ENCODE measurements at places on chromosomes 5 and 9.

GRCh38 chr5:79081779-79082178 lies 12.2 kb downstream of the BHMT2 start:
- no peak overlapping the region for H3K27ac ChIP-seq
- H3K27me3 ChIP-seq: no peaks in the 10 kb centered on the region
- no peak overlapping the region for H3K4me3 ChIP-seq
- no peak for DNase-seq
- no peaks in the 10 kb centered on the region for H3K4me1 ChIP-seq

DNA sequence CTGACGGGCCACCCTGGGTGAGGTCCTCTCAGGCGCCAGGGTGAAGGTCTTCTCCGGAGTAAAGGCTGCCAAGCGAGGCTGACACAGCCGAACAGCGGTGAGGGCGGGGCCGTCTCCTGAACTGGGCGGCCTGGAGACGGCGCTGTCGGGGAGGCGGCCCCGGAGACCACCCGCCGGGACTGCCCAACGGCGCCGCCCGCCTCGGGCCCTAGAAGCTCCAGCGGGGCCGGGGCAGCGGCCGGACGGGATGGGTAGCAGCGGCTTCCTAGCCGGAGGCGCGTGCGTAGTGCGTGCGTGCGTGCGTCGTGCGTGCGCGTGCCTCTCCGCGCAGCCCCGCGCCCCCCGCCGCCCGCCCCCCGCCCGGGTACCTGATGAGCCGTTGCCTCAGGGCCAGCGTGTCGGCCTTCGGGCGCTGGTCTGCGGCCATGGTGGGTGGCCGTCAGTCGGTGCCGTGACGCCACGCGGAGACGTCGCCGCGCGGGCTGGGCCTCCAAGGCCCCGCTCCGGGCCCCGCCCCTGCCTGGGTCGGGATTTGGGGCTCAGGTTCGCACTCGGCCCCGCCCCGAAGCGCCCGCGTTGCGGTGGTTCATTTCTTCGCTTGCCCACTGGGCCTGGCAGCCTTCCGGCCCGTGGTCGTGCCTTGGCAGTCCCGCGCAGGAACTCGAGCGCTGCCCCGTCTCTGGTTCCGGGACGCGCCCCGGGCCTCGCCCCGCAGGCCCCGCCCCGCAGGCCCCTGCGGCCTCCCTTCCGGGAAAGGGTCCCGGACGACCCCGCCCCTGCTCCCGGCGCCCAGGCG lies at the start of gene PHYKPL:
Gene PHYKPL, minus strand, starts transcription at position 679 of the 796 bp plus-strand sequence. Its CDS starts 252 bp downstream, at position 427.
- H3K36me3 ChIP-seq: peaks cover 16% of the 10 kb centered on the region
- no peaks in the 10 kb centered on the region for H3K27me3 ChIP-seq
- H3K4me1 ChIP-seq: peaks cover 2% of the 10 kb centered on the region
- peak within 1 kb of the TSS; percentile 34 for H3K27ac ChIP-seq
- DNase-seq: peak; percentile 72

DNA sequence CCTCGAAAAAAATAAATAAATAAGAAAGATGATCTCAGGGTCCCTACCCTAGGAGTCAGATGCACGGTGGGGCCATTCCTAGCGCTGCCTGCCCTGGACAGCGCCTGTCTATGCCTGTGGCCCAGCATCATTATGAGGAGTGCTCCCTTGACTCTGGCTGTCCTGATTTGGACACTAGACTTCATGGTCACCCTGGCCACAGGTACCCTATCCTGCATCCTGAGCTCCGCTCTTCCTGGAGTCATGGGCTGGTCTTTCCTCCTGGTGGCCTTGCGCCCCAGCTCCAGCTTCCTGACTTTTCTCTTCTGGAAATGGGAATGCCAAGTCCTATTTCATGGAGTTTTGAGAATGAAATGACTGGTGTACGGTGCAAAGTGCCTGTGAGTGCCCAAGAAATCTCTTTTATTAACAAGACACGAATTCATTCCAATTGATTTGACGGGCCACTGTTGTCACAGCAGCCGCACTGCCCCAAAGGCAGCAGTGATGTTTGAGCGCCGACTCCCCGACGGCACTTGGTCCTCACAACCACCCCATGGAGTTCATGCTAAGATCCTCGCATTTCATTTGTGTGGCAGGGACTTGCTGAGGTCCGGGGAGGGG lies 564 bp upstream of the AIF1L start:
- peaks cover 12% of the 10 kb centered on the region for H3K4me1 ChIP-seq
- no peaks in the 10 kb centered on the region for H3K27me3 ChIP-seq
- H3K27ac ChIP-seq: no peak overlapping the region
- H3K36me3 ChIP-seq: peaks cover 2% of the 10 kb centered on the region
- no peak for DNase-seq
- H3K4me3 ChIP-seq: no peak overlapping the region

- no peaks in the 10 kb centered on the region for H3K4me1 ChIP-seq
- no peak overlapping the region for H3K27ac ChIP-seq
- no peak overlapping the region for H3K4me3 ChIP-seq
- no peaks in the 10 kb centered on the region for H3K27me3 ChIP-seq
- DNase-seq: no peak
Measured at GRCh38 chr9:78243130-78243529, 7.3 kb downstream of the CEP78 start.

DNA sequence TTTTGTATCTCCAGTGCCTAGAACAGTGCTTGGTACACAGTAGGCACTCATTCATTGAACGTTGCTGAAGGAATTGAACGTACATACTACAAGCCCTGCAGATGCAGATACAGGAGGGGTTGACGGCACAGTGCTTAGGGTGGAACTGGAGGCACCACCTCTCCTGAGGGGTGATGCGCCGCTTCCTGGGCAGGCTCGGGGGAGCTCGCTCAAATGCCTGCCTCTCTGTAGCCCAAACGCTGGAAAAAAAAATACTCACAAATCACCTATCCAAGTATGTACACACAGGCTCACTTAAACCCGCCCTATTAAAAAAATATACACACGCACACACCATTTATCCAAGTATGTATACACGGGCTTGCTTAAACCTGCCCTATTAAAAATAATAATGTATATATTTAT lies 536 bp upstream of the COMMD10 start:
- H3K36me3 ChIP-seq: no peaks in the 10 kb centered on the region
- peak overlapping the region; percentile 0 for H3K4me3 ChIP-seq
- H3K27ac ChIP-seq: no peak overlapping the region
- peaks cover 4% of the 10 kb centered on the region for H3K4me1 ChIP-seq
- DNase-seq: peak; percentile 34

- DNase-seq: peak; percentile 80
- no peaks in the 10 kb centered on the region for H3K4me1 ChIP-seq
- no peak overlapping the region for H3K27ac ChIP-seq
- no peak overlapping the region for H3K4me3 ChIP-seq
- H3K27me3 ChIP-seq: no peaks in the 10 kb centered on the region
- H3K36me3 ChIP-seq: peaks cover 1% of the 10 kb centered on the region
Measured at GRCh38 chr5:34923694-34924461, 5.5 kb upstream of the DNAJC21 start.

GRCh38 chr5:158456756-158457155 lies 597.8 kb upstream of the CLINT1 start:
- peak; percentile 14 for DNase-seq
- no peaks in the 10 kb centered on the region for H3K27me3 ChIP-seq
- H3K4me3 ChIP-seq: no peak overlapping the region
- no peak overlapping the region for H3K27ac ChIP-seq

GRCh38 chr5:86841000-86841644 lies 223.4 kb downstream of the COX7C start:
- no peak for DNase-seq
- H3K27me3 ChIP-seq: no peaks in the 10 kb centered on the region
- no peaks in the 10 kb centered on the region for H3K4me1 ChIP-seq
- H3K36me3 ChIP-seq: no peaks in the 10 kb centered on the region

DNA sequence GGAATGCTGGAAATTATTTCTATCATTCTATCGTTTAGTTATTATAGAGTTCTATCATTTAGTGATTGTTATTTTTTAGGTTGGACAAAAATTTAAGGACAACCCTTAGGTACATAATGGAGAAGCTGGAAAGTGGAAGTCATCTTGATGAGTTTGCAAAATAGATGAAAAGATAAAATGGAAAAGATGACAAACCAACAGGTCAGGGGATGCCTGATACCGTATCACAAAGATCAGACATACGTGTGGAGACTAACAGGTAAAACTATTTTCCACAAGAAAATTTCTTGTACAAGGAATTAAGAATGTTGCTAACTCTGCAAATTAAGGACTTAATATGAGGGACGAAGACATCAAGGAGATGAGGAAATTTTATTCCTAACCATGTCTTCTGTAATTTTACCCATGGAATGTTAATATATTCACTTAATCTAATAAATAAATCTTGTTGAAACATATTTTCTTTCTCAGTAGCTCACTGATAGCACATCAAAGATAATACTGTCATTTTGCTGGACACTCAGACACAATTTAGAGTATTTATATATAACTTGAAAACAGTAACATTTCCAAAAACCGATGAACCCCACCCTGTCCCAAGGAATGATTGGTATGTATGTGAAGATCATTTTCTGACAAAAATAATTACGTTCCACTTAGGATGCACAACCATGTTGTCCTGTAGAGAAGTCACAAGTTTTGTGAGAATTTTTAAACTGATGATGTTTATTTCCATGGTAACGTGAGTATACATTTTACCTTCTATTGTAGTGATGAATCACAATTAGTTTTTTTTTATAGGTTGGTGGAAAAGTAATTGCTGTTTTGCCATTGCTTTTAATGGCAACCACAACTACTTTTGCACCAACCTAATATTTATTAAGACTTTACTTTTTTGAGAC lies 2.6 kb downstream of the LURAP1L start:
- H3K4me1 ChIP-seq: no peaks in the 10 kb centered on the region
- H3K4me3 ChIP-seq: no peak overlapping the region
- no peak overlapping the region for H3K27ac ChIP-seq
- no peaks in the 10 kb centered on the region for H3K36me3 ChIP-seq
- no peaks in the 10 kb centered on the region for H3K27me3 ChIP-seq

- H3K27me3 ChIP-seq: no peaks in the 10 kb centered on the region
- DNase-seq: no peak
- no peaks in the 10 kb centered on the region for H3K36me3 ChIP-seq
- no peak overlapping the region for H3K27ac ChIP-seq
- H3K4me1 ChIP-seq: no peaks in the 10 kb centered on the region
- no peak overlapping the region for H3K4me3 ChIP-seq
Measured at GRCh38 chr5:28110781-28111180, 1072.4 kb upstream of the CDH9 start.

DNA sequence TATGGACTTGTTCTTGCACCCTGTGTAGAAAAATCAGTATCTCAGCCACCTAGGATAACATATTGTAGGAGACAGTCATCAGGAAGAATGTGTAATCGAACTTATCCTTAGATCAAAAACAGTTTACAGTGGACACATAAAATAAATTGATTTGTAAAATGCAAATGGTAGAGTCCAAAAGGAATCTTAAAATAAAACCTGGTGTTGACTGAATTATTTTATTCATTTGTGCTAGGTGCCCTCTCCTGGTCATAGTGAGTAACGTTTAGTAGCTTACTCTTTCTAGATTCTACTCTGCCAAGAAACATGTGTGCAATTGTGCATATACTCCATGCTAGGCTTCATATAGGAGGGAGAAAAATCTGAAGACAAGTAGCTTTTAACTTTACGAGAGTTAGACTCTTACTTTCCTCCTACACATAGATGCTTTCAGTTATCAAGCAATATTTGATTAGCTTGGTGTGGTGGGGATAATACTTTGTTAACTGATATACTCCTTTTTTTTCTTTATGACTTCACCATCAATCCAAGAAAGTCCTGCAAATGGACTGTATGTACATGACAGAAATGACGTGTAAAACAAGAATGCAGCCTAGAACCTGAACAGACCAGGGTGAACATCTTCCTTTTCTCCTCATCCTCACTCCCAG lies 23.7 kb upstream of the LOX start:
- H3K36me3 ChIP-seq: no peaks in the 10 kb centered on the region
- DNase-seq: peak; percentile 28
- H3K4me1 ChIP-seq: no peaks in the 10 kb centered on the region
- no peaks in the 10 kb centered on the region for H3K27me3 ChIP-seq
- no peak overlapping the region for H3K27ac ChIP-seq

DNA sequence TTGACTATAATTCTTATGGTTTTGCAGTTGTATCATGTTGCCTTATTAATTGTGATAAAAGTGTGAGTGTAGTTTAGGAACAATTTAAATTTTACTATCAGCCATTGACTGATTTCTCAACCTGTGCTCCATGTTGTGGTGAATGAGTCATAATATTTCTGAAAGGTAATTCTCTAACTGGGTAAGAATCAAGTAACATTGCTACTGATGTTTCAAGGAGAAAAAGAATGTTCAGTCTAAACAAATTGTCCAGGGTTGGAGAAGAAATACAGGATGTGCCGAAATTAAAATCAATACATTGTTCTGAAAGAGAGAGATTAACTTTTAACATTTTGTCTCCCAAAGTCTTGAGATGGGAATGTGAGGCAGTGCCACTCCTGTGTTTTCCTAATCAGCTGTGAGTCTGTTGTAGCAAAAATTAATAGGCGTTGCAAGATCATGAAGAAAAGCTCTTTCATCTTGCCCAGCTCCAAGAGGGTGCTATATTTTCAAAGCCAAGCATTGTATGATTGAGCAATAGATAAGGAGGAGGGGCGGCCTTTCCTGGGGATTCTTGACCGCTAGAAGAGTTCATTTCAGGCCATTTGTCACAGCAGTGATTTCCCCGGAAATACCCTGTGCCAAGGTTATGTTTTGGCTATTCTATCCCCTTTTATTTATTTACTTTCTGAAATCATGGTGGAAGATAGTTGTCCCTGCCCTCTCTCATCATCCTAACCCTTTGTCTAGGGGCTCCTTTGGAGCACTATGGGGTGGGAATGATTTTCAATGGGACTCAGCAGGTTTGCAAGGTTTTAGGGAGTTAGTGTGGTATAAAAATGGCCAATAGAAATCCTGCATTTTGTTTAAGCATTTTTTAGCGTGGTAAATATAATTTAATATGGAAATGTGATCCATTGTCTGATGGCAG lies 151.6 kb downstream of the FOCAD start:
- H3K4me1 ChIP-seq: peaks cover 3% of the 10 kb centered on the region
- H3K27me3 ChIP-seq: no peaks in the 10 kb centered on the region
- H3K36me3 ChIP-seq: no peaks in the 10 kb centered on the region
- no peak overlapping the region for H3K4me3 ChIP-seq
- DNase-seq: peak; percentile 44

- no peak overlapping the region for H3K4me3 ChIP-seq
- no peaks in the 10 kb centered on the region for H3K27me3 ChIP-seq
- H3K36me3 ChIP-seq: no peaks in the 10 kb centered on the region
- H3K4me1 ChIP-seq: no peaks in the 10 kb centered on the region
Measured at GRCh38 chr9:88303721-88304451, 84.4 kb upstream of the SPIN1 start.

- no peak for DNase-seq
- H3K27me3 ChIP-seq: no peaks in the 10 kb centered on the region
- H3K36me3 ChIP-seq: no peaks in the 10 kb centered on the region
- H3K27ac ChIP-seq: no peak overlapping the region
- no peaks in the 10 kb centered on the region for H3K4me1 ChIP-seq
Measured at GRCh38 chr5:178298283-178298807, 65.7 kb upstream of the PHYKPL start.

- DNase-seq: peak; percentile 86
- H3K4me1 ChIP-seq: peaks cover 31% of the 10 kb centered on the region
- no peaks in the 10 kb centered on the region for H3K36me3 ChIP-seq
Measured at GRCh38 chr9:121735793-121736770, 84.6 kb downstream of the DAB2IP start.

GRCh38 chr9:8555762-8556500 lies 756.4 kb upstream of the DMAC1 start:
- no peak overlapping the region for H3K27ac ChIP-seq
- H3K4me1 ChIP-seq: no peaks in the 10 kb centered on the region
- no peak overlapping the region for H3K4me3 ChIP-seq
- no peaks in the 10 kb centered on the region for H3K27me3 ChIP-seq

- H3K36me3 ChIP-seq: no peaks in the 10 kb centered on the region
- H3K27ac ChIP-seq: no peak overlapping the region
- H3K4me3 ChIP-seq: peak overlapping the region; percentile 62
- peaks cover 10% of the 10 kb centered on the region for H3K27me3 ChIP-seq
- H3K4me1 ChIP-seq: peaks cover 2% of the 10 kb centered on the region
Measured at GRCh38 chr9:2013743-2014475, 1.2 kb upstream of the SMARCA2 start.

All from mesendoderm (in vitro differentiated cells).